Cerebellum (tissue), 4 donors: ENCODE measurements at places on chromosomes 13 and 19.

DNA sequence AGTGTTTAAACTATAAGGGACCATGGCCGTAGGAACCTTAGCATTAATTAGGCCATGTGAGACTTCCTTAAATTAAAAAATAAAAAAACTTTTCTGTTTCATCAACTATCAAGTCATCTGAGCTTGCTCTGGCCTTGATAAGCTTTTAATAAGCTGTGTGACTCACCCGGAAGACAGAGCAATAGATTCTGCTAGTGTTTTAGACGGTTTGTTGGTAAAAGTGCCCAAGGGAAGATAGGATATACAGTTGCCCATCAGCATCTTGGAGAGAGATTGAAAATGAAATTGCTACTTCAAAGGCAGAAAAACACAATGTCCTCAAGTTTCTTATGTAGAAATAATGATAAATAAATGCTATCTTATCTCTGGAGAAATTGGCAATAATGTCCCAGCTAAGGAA, 31.2 kb upstream of the RCBTB2 start:
- DNase-seq: no peak

DNA sequence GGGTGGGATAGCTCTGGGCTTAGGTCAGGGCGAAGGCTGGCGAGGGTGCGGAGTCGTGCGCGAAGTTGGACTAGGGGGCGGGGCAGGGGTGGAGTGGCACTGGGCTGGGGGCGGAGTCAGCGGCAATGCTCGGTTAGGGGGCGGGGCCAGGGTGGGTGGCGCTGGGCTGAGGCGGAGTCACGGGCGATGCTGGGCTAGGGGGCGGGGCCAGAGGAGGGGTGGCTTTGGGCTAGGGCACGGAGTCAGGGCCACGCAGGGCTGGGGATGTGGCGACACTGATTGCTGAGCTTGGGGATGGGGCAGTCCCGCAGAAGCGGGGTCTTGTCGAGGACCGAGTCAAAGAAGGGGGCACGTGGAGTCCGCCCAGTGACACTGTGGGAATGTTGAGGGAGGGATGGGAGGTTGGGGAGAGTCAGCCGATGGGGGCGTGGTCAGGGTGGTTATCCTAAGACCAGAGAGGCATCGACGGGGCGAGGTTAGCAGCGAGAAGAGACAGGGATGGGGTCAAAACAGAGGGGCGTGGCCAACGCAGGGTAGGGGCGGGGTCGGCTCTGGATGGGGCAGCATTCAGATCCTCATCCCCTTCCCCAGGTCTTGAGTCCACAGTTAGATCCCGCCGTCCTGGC, 8.7 kb downstream of the HOMER3 start:
- DNase-seq: peak; percentile 41

GRCh38 chr13:40145139-40145538, 489.7 kb downstream of the COG6 start:
- no peak for DNase-seq

DNA sequence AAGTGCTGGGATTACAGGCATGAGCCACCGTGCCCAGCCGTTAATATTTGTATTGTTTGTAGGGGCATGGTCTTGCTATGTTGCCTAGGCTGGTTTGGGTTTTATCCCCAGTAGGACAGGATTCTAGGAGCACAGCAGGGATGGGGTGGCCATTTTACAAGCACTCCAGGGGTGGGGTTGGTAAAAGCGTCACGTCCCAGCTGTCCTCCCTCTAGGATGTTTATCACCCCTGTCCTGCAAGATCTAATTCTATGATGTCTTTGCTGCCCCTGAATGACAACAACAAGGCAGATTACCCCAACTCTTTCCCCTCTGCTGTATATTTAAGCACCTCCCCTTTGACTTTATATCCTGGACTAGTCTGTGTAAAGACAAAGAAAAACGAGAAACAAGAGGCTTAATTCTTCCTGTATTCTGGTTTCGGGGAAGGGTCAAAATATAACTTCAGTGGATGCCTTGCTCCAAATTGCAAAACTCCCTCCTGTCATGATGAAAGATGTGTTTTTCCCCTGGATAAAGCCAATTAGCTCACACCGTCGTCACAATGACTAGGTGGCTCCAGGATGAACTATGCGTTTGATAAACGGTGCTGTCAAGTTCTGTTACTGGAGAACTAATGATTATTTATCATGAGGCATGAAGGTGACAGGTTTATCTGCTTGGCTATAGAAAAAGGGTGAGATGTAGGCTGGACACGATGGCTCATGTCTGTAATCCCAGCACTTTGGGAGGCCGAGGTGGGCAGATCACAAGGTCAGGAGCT, 27.8 kb upstream of the OR1M1 start:
- no peak for DNase-seq

- no peak for DNase-seq
Measured at GRCh38 chr19:13637664-13638063, 126.7 kb upstream of the MRI1 start.

DNA sequence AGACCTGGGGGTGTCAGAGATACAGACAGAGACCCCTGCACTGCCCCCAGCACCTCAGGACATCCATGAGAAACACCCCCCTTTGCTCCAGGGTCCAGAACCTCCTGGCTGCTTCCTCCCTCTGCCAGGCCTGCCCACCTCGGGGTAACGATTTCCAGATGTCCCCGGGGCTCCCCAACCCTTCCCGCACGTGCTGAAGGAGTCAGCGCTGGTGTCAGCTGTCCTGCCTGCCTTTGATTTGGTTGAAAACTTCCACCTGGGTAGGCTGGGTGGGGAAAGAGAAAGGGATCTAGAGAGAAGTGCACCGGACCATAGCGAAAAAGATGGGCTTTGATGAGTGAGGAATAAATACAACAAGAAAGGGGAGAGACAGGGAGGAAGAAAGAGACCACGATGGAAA, 1.5 kb upstream of the CGB7 start:
- DNase-seq: no peak

DNA sequence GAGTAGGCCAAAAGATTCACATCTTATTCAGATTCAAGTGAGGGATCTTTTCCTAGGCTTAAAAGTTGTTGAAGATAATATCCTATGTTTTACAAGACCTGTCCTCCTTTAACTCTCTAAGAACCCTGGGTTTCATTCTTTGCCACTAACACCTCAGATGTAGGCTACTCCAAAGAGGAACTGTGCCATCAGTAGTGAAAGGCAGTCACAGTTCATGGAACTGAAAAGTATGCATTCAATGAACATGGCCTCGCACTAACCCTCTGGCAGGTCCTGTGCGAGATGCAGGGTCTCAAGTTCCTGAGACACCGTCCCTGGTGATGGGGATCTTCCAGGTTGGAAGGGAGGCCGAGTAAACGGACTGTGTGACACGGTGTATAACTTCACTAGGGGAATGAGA, 4.3 kb downstream of the LGALS14 start:
- no peak for DNase-seq

DNA sequence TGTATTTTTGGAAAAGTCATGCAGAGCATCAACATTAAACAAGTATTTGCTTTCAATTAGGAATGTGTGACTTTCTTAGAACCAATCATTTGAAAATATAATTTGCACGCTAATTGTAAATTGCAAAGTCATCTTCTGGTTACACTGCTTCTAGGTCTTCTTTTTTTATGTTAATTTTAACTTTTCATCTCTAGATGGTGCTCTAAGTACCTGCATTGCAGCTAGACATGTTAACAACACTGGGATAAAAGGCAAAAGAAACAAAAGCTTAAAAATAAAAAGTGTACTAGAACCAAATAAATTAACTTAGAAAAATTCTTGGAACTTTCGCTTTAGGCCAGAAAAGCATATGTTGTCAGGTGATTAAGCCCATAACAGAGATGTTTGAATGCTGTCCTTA, 2758.2 kb downstream of the PCDH9 start:
- peak; percentile 2 for DNase-seq

DNA sequence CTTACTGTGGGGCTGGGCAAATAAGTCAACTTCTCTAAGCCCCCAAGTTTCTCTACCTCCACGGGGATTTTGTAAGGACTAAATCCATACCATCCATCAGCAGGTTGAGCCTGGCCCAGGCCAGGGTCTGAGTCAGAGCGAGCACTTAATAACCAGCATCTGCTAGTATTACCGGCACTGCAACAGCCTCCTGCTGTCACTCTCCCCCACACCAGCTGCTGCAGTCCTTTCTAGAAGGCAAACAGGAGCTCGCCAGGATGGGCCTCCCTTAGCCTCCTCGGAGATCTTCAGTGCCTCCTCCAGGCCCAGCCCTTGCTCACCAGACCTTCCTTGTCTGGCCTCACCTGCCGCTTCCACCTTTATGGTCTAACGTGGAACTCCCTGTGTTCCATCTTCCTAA, 3.2 kb downstream of the NAPA start:
- DNase-seq: peak; percentile 67

- DNase-seq: no peak
Measured at GRCh38 chr13:20126541-20127261, 34.2 kb downstream of the GJA3 start.

- DNase-seq: no peak
Measured at GRCh38 chr13:66875264-66875663, 354.9 kb downstream of the PCDH9 start.

DNA sequence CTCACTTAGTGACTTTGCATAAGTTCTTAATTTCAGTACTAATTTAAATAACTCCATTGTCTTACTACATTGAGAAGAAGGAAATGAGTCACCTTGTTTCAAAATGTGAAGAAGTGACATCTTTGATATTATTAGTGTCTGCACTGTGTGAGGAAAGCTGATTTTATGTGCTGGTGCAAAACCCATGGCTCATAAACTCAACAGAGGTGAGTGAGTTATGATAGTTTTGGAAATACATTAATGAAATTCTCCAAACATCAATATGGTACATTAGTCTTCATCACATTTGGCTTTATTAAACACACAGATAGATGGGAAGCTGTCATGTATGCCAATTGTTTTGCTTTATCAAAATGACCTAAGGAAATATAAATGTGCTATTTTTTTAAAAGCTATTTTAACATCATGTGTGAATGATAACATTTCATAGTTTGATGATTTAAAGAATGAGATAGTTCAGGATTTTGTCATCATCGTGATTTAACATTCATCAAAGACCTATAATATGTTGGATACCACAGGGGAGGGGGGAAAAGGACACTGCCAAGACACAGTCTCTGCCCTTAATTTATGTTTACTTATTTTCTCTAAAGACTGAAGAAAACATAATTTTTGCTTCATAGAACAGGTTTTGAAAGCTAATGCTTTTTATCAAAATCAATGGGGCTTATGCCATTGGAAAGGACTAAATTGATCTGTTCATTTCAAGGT, 902.3 kb upstream of the SLITRK1 start:
- DNase-seq: no peak

GRCh38 chr13:20491926-20492435, 33.7 kb downstream of the CRYL1 start:
- no peak for DNase-seq

- DNase-seq: no peak
Measured at GRCh38 chr13:66154976-66155375, 1075.2 kb downstream of the PCDH9 start.

DNA sequence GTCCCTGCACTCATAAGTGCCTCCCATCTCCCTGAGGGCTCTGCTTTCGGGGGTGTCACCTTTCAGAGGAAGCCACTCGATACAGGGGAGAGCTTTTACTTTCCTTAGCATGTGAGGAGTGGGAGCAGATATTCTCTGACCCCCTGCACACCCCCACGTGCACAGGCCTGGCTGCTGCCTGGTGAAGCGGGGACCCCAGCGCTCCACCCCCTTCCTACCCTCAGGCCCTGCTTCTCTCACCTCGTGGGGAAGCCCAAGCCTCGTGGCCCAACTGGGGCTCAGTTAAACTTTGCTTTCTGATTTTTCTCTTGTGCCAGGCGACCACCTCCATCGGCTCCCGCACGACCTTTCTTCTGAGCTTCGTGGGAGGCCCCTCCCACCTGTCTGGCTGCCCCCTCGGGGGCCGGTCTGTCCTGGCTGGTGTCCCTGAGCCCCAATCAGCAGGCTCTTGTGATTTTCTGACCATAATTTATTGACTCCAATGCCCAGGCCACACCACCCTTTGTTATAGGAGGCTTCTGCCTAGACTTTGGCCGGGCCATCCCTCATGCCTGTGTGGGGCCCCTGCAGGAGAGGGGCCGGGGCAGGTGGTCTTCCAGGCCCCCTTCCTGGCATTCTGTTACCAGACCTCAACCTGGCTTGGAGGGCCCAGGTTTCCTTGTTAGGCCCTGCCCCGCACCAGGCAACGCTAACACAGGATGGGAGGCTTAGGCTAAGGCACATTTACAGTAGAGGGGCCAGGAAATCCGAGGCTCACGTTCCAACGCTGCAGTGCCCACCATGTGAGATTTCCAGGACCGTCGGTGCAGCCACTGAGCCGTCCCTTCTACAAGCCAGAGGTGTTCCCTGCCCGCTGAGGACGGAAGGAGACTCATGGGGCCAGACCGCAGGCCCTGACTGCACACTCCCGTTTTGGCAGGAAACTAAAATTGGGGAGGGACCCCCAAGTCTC, 3.7 kb downstream of the TMED1 start:
- no peak for DNase-seq

DNA sequence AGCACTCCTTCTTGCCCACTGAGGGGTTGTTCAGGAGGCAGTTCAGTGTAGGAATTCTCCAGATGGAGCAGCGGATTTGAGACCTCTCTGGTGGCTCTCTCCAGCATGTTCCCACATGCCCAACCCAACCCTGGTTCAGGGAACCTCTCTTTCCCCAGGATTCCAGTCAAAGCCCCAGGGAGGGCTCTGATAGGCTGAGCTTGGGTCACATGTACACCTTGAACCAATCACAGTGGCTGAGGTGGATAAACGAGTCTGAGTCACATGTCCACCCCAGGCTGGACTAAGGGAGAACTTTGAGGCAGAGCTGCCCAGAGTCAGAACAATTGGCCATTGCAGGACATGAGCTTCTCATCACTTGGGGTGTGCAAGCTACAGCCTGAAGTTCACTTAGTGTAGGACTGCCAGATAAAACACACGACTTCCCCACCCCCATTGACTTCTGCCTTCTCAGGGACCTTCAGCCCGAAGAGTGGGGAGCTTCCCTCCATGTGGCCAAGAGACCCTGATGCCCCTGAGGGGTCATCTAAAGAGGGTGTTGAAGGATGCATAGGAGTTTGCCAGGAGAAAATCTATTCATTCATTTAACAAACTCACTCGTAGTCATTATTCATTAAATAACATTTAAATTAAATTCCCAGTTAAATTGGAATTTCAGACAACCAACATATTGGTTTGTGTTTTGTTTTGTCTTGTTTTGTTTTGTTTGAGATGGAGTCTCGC, 4.0 kb upstream of the MAST3 start:
- DNase-seq: no peak

- DNase-seq: no peak
Measured at GRCh38 chr13:27774169-27774568, 18.1 kb upstream of the GSX1 start.

DNA sequence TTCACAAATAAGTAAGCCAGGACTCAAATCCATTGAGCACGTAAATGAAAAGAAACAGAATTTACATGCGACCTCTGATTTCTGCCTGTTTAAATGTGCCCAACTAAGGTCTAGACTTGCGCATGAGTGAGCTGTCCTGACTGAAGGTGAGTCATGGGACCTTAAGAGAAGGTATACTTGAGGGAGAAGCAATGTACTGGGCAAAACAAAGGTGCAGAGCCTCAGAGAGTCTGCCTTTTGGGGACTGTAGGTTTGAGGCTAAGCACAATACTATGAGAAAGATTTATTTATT, 45.8 kb downstream of the UFM1 start:
- DNase-seq: no peak

GRCh38 chr19:3932931-3933810, at the start of gene NMRK2:
NMRK2 (plus strand) TSS chr19:3933069; CDS start chr19:3933672, 603 bp downstream.
- no peak for DNase-seq
